ENCODE measurements at places on chromosomes 6 and 20.

DNA sequence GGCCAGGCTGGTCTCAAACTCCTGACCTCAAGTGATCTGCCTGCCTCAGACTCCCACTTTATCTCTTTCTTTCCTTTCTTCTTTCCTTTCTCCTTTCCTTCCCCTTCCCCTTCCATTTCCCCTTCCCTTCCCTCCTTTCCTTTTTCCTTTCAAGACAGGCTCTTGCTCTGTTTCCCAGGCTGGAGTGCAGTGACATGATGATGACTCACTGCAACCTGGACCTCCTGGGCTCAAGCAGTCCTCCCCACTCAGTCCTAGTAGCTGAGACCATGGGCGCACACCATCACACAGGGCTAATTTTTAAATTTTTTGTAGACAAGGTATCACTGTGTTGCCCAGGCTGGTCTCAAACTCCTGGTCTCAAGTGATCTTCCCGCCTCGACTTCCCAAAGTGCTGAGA is 377.6 kb upstream of the ZFP64 start:
- no peak for DNase-seq

GRCh38 chr6:34143884-34144580 is 1.9 kb downstream of the GRM4 start:
- DNase-seq: peak; percentile 4

GRCh38 chr6:83071023-83071422 is 3.6 kb downstream of the DOP1A start:
- DNase-seq: no peak

GRCh38 chr20:14643146-14643545 is 305.7 kb upstream of the FLRT3 start:
- no peak for DNase-seq

GRCh38 chr6:88870717-88871330 is 92.6 kb downstream of the RNGTT start:
- peak; percentile 60 for DNase-seq

DNA sequence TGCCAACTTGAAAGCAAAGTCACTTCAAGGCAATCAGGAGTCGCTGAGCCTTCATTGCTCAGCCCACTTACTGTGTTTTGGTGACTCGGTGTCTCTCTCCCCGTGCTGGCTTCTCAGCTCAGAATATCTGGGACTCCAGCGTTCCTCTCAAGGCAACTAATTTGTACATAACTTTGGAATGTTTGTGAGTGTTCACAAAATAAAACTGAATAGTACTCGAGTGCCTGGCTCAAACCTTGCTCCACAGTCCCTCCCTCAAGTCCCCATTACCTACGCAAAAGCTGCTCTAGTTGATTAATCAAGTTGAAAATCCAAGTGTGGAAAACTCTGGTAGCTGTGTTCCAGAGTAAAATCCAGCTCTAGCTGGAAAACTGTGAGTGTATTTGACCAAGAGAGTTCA is 8.6 kb downstream of the IPCEF1 start:
- no peak for DNase-seq

DNA sequence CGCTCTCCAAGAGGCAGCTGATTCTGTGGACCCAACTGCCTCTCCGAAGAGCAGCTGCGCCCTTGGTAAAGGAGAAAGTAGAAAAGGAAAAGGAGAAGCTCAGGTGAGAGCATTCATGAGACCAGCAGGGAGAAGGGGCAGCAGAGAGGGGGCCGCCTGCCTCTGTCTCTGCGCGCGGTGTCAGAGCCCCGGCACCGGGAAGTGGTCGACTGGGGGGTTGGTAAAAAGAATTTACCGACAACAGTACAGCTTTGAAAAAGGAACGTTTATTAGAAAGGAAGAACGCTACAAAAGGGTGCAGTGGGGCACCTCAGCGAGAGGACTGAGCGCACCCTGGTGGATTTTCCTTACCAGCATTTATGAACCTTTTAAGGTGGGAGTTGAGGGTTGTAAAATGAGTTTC is 61.9 kb downstream of the GPR6 start:
- peak; percentile 44 for DNase-seq

GRCh38 chr20:63937596-63937995 is 18.6 kb downstream of the UCKL1 start:
- DNase-seq: no peak

GRCh38 chr20:43161716-43162115 is 28.0 kb downstream of the PTPRT start:
- no peak for DNase-seq

Measured in CD4-positive, alpha-beta T cell treated with Interleukin-15 for 4 hours (primary cell).